Activated CD4-positive, CD25-positive, alpha-beta regulatory T cell (primary cell): ENCODE measurements at places on chromosomes 11 and 22.

DNA sequence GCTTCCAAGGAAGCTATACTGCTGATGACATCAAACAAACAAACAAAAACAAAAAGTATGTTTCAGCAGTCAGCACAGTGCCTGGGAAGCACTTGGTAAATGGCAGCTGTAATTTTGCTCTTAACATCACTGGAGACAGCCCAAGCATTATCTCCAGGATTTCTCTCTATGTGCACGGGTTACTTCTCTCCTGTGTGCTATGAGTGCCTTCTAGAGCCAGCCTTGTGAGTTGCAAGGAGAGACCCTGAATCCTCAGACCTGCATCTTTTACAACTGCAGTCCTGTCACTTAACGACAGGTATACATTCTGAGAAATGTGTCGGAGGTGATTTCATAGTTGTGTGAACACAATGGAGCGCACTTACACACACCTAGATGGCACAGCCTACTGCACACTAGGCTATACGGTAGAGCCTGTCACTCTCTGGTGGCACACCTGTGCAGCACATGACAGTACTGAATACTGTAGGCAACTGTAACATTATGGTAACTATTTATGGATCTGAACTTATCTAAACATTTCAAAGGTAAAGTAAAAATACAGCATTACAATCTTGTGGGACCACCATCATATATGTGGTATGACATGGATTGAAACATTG is 662.5 kb upstream of the B3GAT1 start:
- DNase-seq = no peak

GRCh38 chr11:12272821-12273617 is 104.4 kb upstream of the PARVA start:
- no peak for DNase-seq

DNA sequence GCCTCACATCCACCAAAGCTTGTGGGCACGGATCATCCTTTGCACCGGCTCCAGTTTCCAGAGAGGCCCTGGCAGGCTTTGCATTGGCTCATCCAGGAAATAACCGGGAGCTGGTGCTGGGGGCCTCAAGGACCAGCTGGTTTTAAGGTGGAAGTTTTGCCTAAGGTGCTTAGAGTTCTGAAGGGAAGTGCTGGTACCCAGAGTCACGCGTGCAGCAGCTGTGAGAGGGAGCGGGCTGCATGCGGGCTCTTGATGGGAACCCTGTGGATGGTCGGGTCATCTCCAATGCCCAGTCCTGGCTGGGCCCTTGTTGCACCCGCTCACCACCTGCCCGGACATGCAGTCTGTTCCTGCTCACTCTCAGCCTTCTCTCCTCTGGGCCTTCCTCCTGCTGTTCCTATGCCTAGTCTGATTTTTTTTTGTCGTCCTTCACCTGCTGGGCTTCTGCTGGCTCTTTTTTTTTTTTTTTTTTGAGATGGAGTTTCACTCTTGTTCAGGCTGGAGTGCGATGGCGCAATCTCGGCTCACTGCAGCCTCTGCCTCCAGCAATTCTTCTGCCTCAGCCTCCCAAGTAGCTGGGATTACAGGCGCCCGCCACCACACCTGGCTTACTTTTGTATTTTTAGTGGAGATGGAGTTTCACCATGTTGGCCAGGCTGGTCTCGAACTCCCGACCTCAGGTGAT is 24.0 kb upstream of the PRR5 start:
- DNase-seq = no peak

DNA sequence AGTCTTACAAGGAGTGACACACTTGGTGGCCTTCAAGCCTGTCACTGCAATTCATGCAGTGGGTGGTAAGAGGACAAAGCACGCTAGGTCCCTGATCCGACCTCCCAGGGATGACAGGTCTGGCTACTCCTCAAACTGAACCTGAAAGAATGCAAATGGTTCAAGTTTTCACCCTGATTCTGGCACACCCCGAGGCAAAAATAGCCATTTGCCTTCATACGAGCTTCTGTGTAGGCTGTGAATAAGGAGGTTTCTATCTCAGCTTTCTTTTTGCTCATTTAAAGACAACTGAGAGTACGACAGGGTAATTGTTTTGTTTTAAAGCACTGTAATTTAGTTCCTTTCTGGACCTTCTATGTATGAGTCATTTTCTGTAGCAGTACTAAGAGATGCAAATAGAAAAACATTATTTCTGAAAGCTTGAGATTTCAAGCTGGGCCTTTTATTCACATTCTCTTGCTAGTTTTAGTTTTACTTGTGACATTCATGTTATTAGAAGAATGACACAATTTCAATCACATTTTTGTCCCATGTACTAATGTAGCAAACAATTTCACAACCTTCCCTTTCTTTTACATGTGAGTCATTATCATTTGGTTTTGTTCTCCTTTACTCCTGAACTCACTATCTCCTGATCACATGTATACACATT is 56.6 kb upstream of the FDX1 start:
- DNase-seq = no peak

- DNase-seq = peak; percentile 12
These were observed 5.7 kb upstream of the INTS4 start for GRCh38 chr11:78000193-78000592.

- DNase-seq = no peak
These were observed 43.7 kb upstream of the APOA1 start for GRCh38 chr11:116881143-116881542.

- no peak for DNase-seq
These were observed 828.1 kb upstream of the FAT3 start for GRCh38 chr11:91396236-91397133.

- DNase-seq = no peak
These were observed 6.4 kb downstream of the DRD2 start for GRCh38 chr11:113468726-113469345.

- DNase-seq = no peak
These were observed 159.2 kb downstream of the MSANTD4 start for GRCh38 chr11:105862736-105863367.

DNA sequence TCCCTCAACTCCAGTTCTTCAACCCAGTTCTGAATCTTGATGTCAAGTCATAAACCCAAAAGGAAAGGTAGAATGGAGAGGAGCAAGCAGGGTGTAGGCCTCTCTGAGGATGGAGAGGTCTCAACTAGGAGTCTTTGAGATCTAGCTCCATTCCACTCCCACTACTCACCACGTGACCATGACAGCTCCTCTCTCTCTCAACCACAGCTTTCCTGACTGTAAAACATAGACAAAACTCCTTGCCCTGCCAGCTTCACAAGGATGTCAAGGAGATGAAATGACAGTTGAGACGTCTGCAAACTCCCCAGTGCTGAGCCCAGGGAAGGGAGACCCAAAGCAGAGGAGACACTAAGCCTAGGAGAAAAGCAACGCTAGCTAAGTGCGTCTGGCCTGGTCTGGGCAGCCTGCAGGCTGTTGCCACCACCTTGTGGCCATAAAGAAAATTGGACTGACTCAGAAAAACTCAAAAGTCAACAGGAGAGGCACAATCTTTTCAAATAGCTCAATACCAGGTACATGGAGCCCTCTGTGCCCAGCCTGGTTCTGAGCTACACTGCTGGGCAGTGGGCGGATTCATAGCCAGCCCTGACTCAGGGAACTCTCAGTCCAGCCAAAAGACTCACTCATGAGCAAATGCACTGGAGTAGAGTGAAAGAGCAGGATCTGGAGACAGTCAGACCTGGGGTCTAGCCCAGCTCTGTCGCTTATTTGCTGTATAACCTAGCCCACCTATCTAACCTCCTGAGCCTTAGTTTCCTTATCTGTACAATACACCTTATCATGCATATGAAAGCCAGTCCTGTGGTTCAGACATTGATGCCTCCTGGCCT is 3.4 kb downstream of the CLPB start:
- DNase-seq = peak; percentile 6

DNA sequence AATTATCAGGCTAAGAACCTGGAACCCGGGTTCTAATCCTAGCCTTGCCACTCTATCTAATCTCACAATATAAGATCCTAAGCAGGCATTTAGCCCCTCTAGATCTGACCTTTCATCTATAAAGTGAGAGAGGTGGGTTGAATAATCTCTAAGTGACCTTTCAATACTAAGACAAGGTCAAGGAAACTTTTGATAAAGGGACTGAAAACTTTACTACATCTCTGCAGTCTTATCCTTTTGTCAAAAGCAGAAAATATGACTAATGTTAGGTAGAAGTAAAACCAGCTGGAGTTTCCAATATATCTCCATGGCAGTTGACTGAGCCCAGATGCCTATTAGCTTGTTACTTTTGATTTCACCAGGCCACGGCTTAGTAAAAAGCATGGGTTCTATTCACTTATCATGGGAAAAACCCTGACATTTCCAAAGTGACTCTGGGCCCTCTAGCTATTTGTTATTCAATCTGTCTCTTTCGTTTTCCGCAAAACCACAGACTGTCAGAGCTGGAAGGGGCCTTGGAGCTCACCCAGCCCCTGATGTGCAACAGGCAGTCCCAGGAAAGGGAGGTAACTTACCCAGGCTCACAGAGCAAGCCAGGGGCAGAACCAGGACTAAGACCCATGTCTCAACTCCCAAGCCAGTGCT is 75.8 kb downstream of the RAB30 start:
- no peak for DNase-seq

DNA sequence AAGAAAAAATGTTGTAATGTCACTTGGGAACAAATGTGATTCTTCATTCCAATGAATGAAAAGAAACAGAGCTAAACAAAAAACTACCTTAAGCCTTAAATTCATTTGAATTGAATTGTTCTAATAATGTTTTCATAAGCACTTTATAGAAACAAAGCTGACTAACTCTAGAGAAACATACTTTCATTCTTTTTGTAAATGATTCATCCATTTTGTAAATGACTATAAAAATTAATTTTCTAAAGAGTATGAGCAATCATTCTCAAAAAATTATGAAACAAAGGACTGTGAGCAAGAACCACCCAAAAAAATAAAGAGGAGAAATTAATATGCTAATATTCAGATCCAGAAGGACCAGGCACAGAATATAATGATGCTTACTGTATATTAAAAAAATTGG is 986.5 kb upstream of the CHORDC1 start:
- DNase-seq = no peak

GRCh38 chr11:68528630-68529029 is 68.1 kb downstream of the PPP6R3 start:
- DNase-seq = no peak

DNA sequence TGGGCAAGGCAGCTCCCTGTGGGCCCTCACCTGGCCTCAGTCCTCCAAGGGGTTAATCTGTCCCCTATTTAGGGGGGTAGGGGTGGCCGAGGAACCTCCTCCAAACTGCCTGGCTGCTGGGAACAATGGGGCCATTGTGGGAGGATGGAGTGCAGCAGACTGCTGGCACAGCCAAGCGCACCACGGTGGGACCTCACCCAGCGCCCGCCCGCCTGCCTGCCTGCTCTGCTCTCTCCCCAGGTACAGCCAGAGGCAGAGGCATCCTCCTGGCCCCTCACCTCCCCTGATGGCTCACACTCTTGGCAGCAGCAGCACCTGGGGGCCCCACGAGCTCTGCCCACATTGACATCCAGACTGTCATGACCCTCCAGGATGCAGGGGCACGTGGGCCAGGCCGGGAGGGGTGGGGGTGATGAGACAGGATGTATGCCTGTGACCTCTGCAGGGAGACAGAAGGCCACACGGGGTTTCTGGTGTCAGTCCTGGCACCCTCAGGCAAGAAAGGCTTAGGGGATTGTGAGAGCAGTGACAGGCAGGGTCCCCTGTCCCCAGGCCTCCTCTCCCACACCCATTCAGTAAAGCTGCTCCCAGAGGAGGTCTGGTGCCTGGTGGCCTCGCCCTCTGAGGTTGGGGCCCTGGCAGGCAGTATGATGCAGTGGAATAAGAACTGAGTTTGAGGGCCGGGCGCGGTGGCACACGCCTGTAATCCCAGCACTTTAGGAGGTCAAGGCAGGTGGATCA is 11.4 kb downstream of the BCL9L start:
- DNase-seq = peak; percentile 78

- no peak for DNase-seq
These were observed 14.3 kb downstream of the ADORA2A start for GRCh38 chr22:24441406-24442351.

DNA sequence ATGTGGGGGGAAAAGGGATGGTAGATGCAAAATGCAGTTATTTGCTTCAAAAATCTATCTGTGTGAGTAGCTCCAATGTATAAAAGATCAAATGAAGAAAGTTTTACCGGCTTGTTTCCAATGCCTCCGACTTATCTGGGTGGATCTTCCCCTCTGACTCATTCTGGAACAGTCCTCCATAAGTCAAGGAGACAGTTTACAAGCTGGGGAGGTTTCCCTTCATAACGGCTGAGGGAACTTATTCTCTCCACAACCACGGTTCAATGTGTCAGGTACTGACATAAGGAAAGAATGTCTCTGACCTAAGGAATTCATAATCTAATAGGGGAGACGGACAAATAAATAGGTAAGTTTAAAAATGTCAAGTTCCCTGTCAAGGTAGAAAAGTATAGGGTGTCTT is 49.7 kb upstream of the BIRC3 start:
- DNase-seq = no peak

DNA sequence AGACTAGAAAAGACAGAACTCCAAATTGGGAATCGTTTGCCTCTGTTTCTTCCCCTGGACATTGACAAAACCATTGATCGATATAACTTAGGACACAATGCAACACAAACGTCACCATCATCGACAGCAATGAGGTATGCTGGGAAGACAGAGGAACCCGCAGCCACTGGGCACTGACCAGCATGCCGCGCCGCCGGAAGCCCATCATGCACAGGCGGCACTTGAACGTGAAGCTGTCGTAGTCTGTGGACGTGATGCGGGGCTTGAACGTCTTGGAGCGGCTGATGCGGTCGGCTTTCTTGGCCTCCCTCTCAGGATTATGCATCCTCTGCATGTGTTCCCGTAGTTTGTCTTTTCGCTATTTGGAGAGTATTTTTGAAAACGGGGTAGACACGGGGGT is 23.0 kb upstream of the NFRKB start:
- DNase-seq = no peak

DNA sequence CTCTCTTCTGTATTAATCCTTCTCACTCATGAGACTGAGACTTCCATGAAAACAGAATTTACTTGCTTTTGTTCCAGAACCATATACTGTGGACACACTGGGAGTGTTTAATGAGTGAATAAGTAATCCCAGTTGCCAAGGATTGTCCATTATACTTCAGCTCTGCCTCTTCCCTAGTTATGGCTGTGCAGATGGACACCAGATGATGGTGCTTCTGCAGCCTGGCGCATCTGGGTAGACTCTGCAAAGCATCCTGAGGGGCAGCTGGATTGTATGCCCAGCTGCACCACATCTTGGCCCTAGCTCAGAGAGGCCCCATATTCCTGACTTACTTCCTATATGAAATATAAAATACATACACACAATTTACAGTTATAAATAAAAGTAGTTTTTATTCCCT is 43.5 kb downstream of the DBX1 start:
- no peak for DNase-seq

DNA sequence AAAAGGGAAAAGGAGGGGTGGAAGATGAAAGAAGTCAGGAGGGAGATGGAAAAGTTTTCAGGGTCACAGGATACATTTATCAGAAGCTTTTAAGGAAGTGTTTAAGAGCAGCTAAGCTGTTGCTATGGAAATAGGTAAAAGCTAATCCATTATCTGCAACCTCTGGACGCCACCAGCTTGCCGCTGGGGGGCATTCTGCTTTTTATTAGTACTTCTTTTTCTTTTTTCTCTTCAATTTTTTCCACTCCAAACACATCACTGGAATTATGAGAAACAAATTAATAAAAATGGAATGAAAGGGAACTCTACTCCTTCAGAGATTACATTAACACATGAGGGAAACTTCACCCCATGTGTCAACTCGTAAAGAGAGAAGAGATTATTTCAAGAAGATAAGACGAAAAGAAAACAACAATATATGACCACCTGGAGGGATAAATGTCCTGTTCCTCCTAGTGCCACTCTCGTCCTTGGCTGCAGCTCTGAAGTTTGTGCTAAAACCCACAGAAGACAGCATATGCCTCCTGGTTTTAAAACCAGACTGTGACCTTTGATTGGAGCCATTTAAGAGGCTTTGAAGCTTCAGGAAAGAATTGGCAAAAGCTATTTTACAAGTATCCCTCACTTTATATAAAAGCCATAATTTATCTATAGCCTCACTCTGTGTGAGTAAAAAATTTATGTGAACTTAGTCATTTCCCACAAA is 972.8 kb downstream of the OPCML start:
- DNase-seq = no peak
